ENCODE measurements at places on chromosomes 3 and 15.
A peak's percentile ranks its signal among the peaks of the same experiment; 100 is the strongest.

GRCh38 chr3:12159227-12159601 lies 502 bp upstream of the TIMP4 start:
- DNase-seq = no peak

GRCh38 chr3:183563536-183563874 lies 8.0 kb upstream of the KLHL6 start:
- DNase-seq = no peak

GRCh38 chr15:60797444-60798040 lies 318.6 kb upstream of the ICE2 start:
- DNase-seq = no peak

GRCh38 chr3:47370887-47371697 lies 9.7 kb upstream of the PTPN23 start:
- peak; percentile 61 for DNase-seq

- no peak for DNase-seq
Observed at GRCh38 chr3:107421170-107421792, 44.0 kb downstream of the CCDC54 start.

GRCh38 chr3:150324788-150325187 lies 83.3 kb upstream of the TSC22D2 start:
- DNase-seq = no peak

All from GM12892 (cell line).